ENCODE measurements at places on chromosomes 16 and 17. TPM values are rescaled to one million over a fixed set of nuclear protein-coding genes. Genes with fewer than 3 reads are reported as not detected.

ENKD1 gene
- total RNA-seq: 32.6 TPM

C16orf95 gene
- total RNA-seq: 0.44 TPM

TPSG1 gene
- total RNA-seq: not detected

NUDT7 gene
- 22.7 TPM for total RNA-seq

CPHXL2 gene
- not detected for total RNA-seq

ACSM5 gene
- 10.5 TPM for total RNA-seq

DNA sequence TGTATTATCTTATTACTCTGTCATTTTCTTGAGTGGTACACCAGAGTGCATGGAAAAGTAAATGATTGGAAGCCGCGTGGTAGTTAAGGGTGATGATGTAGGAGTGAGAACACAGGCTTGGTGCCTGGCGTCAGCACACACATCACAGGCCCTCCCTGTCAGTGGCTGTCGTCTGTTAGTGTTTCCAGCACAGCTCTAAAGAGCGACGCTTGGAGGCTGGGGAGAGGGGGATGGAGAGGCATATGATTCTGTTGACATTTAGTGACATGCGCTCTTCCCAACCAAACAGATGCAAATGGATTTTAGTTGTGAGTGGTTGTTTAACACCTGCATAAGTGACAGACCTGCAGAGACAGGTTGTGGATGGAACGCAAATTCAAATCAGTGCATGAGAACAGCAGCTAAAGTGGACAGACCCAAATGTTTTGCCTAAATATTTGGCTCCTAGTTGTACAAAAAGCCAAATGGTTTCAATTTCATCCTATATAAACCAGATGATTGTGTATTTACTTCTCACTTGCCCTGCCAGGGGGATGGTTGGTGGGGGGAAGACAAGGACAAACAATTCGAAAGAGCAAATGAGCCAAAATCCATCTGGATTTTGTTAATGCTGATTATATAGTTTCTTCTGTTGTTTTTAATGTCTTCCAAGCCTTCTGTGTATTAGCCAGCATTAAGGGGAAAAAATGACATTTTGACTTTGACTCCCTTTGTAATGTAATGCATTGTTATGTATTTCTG is 222.3 kb downstream of the WWOX start:
- H3K4me1 ChIP-seq: no peaks in the 10 kb centered on the region
- no peaks in the 10 kb centered on the region for H3K27me3 ChIP-seq
- no peak overlapping the region for H3K27ac ChIP-seq

DNA sequence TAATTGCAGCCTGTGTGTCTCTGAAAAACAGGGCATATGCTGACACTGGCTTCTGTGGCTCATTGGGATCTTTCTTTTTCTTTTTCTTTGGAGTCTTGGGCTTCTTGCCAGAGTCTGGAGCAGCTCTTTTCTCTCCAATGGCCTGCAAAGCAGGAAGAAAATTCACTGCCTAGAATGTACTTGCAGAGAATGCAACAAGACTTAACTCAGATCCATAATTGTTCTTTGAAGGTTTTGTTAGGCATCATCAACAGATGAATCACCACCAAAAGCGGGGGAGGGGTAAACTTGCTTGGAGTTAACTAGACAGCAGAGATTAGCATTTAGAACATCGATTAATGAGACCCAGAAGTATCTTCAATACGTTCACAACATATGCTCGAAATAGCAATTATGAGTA is 100.9 kb downstream of the TOX3 start:
- no peaks in the 10 kb centered on the region for H3K36me3 ChIP-seq
- H3K4me1 ChIP-seq: no peaks in the 10 kb centered on the region
- H3K27ac ChIP-seq: no peak overlapping the region
- no peaks in the 10 kb centered on the region for H3K27me3 ChIP-seq

DNA sequence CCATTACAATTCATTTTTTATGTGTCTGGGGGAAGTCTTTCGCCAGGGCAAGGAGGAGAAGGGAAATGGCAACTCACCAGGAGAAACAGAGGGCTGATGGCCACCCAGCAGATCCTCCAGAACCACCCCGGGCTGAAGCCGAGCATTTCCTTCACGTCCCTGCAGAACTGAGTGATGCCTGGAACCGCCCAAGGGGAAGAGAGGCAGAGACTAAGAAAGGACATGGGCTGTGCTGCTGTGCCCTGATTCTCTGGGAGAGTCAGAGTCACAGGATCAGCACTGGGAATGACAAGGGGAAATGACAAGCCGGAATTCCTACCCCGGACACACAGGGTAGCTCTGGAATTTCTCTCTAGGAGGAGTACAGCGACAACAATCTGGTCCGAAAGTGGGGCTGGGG is 27.8 kb downstream of the SLC6A4 start:
- no peaks in the 10 kb centered on the region for H3K36me3 ChIP-seq
- H3K4me1 ChIP-seq: no peaks in the 10 kb centered on the region
- DNase-seq: no peak

DNA sequence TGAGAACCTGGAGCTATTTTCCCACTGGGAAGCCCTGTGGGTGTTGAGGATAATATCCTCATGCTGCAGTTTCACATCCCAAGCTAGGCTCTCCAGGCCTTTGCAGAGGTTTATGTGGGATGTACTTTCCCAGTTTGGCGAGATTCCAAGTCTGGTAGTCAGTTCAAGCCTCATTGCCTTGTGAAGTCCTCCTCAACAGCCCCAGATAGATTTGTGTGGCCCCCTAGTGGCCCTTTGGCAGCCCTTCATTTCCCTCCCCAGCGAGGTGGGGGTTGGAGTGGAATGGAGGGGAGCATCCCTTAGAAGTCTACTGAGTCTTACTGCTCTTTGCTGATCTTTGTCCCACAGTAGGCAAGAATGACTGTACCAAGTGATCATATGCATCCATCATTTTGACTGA is 137.9 kb downstream of the CDH11 start:
- H3K27ac ChIP-seq: no peak overlapping the region
- DNase-seq: peak; percentile 7
- H3K36me3 ChIP-seq: no peaks in the 10 kb centered on the region
- no peaks in the 10 kb centered on the region for H3K27me3 ChIP-seq
- H3K4me1 ChIP-seq: no peaks in the 10 kb centered on the region

GRCh38 chr17:35094902-35095301 is 24.8 kb downstream of the RAD51D start:
- peaks cover 24% of the 10 kb centered on the region for H3K36me3 ChIP-seq
- H3K27me3 ChIP-seq: no peaks in the 10 kb centered on the region
- H3K4me1 ChIP-seq: no peaks in the 10 kb centered on the region

DNA sequence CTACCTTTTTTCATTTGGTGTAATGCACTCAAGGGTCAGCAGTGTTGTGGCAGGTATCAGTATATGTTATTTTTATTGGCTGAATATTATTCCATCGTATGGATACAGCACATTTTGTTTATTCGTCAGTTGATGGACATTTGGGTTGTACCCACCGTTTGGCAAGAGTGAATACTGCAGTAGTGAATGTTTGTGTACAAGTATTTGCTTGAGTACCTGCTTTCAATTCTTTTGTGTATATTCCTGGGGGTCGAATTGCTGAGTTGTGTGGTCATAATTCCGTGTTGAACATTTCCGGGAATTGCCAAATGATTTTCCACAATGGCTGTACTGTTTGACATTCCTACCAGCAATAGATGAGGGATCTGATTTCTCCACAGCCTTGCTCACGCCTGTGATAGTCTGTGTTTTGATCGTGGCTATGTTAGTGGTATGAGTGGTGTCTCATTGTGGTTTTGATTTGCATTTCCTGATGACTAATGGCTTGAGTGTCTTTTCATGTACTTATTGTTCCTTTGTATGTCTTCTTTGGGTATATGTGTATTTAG is 108.4 kb downstream of the OR1D5 start:
- no peaks in the 10 kb centered on the region for H3K27me3 ChIP-seq
- H3K36me3 ChIP-seq: no peaks in the 10 kb centered on the region
- no peak overlapping the region for H3K4me3 ChIP-seq
- peak overlapping the region; percentile 64 for H3K27ac ChIP-seq
- no peaks in the 10 kb centered on the region for H3K4me1 ChIP-seq
- DNase-seq: no peak

GRCh38 chr17:78141437-78142118 is 4.6 kb upstream of the C17orf99 start:
- no peaks in the 10 kb centered on the region for H3K36me3 ChIP-seq
- no peak for DNase-seq
- H3K4me3 ChIP-seq: no peak overlapping the region
- H3K4me1 ChIP-seq: peaks cover 43% of the 10 kb centered on the region
- no peak overlapping the region for H3K27ac ChIP-seq

GRCh38 chr17:50657054-50657453 is 22.4 kb downstream of the ABCC3 start:
- H3K4me1 ChIP-seq: peaks cover 23% of the 10 kb centered on the region
- no peaks in the 10 kb centered on the region for H3K36me3 ChIP-seq
- DNase-seq: no peak
